ENCODE measurements at places on chromosomes 7 and 10. TPM values are rescaled to one million over a fixed set of nuclear protein-coding genes. Genes with fewer than 3 reads are reported as not detected.
A peak's percentile ranks its signal among the peaks of the same experiment; 100 is the strongest.

Gene HYAL4
- 0.54 TPM for total RNA-seq

GRCh38 chr7:74545921-74546320, 92.2 kb downstream of the GTF2IRD1 start:
- no peak for DNase-seq

GRCh38 chr7:1632916-1633785, 36.9 kb upstream of the ELFN1 start:
- DNase-seq: no peak

DNA sequence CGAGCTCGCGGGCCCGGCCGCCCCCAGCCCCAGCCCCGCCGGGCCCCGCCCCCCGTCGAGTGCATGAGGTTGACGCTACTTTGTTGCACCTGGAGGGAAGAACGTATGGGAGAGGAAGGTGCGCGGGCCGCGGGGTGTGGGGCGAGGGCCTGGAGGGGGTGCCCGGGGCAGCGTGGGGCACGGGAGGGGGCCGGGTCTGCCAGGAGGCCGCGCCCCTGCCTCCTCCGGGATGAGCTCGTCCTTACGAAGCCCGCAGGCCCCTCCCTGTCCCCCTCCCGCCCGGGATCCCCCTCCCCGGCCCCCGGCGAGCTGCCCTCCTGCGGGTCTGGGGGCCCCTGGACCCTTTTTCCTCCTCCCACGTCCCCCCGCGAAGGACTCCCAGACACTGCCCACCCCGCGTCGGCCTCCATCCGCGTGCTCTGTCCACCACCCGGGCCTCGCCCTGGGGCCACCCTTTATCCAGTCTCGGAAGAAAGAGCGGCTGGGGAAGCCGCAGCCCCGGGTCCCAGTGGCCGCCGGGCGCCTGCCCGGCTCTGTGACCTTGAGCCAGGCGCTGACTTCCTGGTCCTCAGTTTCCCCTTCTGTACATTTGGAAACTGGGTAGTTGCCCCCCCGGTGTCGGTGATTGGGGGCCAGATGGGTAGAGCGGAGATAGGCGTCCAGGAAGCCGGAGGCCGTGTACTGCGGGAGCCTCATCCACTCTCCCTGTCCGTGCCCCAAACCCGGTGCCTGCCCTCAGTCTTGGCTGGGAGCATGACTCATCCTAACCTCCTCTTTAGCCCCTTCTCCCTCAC, 521 bp downstream of the LIMK1 start:
- DNase-seq: peak; percentile 70

- no peak for DNase-seq
Observed at GRCh38 chr10:48240196-48240595, 34.3 kb downstream of the FRMPD2 start.

DNA sequence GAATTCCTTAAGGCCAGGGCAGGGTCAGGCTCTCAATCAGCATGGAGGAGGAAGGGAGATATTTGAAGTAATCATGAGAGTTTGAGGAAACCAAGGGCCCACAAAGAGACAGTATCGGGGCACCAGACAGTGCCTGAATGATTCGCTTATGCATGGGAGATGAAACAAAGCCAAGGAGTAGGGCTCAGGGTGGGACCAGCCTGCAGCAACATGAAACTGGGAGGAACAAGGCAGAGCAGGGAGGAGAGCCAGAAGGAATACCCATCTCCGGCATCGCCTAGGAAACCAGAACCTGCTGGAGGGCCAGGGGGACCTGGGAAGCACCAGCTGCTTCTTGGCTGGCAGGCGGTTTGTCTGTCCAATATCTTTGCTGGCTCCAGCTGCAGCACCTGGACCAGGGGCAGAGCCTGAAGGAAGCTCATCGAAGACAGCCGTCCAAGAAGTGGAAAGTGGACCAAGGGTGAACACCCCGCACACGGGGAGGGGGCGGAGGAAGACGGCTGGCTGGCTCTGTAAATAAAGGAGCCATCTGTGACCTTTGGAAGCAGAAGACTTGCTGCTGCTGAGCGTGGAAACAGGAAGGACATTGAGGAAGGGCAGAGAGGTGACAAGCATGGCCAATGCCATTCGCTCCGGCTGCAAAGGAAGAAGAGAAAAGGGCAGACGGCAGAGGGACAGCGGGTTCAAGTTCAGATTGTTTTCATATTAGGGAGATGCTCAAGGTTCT, 34.4 kb upstream of the ECHDC3 start:
- DNase-seq: no peak

GRCh38 chr10:113933894-113934532, 79.6 kb downstream of the NHLRC2 start:
- DNase-seq: no peak

DNA sequence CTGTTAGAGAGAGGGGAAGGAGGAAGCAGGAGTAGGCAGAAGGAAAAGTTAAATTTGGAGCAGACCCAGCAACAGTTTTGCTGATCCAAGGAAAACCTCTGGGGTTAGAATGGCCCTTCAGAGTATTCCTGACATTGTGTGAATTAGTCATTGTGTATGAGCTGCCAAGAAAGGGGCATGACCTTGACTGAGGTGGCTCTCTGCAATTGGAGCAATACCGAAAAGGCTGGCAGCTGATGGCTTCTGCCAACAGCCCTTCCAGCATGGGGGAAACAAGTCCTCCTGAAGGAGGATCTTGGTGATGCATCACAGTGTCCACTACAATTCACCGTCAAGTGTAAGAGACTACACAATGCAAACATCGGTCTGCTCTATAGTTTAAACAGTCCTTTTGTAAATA, 20.6 kb upstream of the WASL start:
- no peak for DNase-seq

Gene RTKN2
- 8.5 TPM for total RNA-seq

Gene GPR15LG
- total RNA-seq: not detected

Gene DNA2
- total RNA-seq: 28.4 TPM

DNA sequence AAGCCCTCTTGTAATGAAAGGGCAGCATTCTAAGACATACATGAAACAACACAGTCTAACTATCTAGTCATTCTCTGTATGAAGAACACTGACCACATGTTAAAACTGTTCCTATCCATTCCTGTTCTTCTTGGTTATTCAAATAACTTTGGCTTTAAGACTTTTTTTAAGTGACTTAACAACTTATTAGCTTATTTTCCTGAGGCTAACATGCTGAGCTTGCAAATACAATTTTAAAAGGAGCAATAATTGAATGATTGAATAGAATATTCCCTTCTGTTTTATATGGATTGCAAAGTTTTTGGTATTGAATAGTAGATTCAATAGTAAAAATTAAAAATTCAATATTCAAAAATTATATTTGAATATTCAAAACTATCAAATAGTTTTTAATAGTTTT, 92.3 kb downstream of the HTR5A start:
- no peak for DNase-seq

DNA sequence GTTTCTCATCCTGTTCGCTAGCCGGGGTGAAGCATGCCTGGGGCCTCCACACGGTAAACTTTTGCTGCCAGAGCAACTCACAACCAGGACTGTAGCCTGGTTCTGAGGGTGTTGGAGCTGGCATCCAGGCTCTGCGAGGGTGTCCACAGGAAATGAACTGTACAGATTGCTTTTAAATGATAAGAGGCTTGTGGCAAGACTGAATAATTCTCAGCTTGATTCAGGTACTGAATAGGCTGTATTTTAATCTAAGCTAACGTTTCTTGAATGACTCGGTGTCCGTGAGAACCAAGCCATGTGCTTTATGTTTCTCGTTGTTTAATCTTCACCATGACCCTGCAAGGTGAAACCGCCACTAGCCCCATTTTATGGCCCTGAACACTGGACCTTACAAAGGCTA, 49.3 kb downstream of the EEPD1 start:
- DNase-seq: no peak

Gene MORN4
- total RNA-seq: 1.2 TPM

Gene LBX1
- not detected for total RNA-seq

DNA sequence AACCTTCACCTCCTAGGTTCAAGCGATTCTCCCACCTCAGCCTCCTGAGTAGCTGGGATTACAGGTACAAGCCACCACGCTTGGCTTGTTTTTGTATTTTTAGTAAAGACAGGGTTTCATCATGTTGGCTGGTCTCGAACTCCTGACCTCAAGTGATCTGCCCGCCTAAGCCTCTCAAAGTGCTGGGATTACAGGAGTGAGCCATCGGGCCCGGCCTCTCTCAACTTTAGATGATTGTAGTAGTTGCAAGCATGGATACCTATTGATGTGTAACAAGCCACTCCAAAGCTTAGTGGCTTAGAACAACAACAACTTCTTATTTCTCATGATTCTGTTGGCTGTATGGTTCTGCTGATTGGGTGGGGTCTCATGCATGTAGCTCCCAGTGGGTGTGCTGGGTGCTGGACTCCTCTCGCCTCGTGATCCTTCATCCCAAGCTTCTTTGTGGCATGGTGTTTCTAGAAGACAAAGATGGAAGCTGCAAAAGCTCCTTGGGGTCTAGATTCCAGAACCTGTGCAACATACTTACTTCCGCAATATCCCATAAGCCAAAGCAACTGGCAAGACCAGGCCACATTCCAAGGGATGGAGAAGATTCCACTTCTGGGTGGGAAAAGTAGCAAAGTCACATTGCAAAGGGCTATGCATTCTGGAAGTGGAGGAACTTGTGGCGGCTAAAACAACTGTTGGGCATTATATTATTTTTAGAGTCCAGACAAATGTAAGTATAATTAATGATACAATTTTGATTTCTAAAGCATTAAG, 37.9 kb downstream of the SKIDA1 start:
- no peak for DNase-seq

- peak; percentile 20 for DNase-seq
Observed at GRCh38 chr7:17010637-17011300, 129.0 kb upstream of the AGR3 start.

DNA sequence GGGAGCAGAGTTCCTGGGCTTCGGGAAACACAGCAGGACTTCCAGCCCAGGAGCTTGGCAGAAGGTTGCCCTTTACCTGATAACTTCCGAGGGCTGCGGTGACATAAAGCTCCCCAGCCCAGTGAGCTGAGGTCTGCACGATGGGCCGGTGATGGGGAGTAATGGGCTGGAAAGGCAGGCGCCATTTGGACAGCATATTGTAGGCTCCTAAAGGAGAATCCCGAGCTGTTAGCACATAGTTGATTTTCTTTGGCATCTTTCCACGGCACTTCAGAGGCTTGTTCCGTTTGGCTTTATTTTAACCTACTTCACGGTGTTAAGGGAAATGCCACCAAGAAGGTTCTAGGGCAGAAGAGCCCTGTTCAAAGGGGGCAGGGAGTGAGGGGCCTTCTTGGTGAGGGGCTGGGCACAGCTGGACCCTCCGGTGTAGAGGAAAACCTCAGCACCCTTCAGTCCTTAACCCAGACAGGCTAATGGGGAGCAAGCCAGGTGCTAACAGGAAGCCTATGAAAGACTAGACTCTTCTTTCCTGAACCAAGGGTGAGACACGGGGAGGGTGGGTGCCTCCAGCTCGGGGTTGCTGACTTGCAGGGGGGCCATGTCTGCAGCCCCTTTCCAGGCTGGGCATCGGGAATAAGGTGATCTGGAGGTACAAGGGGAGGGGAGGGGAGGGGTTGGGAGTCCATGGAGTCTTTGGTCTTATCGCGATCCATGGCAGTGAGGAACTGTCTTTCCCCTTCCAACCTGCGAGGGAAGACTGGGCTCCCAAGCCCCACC, 347.7 kb downstream of the GLRX3 start:
- DNase-seq: no peak

DNA sequence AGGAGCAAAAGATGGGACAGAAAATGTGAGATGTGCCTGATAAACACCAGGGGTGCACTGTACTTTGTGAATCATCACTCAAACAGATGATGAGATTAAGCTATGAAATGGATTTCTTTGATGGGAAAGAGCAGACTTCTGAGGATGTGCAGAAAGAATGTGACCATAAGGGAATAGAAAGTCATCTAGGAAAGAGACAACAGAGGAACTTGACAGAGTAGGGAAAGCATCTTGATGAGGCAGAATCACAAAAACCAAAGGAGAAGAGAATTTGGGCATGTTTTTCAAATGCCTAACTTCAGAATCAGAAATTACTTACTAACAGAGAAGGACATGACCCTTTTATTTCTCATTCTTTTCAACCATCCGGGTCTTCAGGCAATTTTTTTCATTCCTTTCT, 82.4 kb upstream of the LRRTM3 start:
- DNase-seq: no peak

DNA sequence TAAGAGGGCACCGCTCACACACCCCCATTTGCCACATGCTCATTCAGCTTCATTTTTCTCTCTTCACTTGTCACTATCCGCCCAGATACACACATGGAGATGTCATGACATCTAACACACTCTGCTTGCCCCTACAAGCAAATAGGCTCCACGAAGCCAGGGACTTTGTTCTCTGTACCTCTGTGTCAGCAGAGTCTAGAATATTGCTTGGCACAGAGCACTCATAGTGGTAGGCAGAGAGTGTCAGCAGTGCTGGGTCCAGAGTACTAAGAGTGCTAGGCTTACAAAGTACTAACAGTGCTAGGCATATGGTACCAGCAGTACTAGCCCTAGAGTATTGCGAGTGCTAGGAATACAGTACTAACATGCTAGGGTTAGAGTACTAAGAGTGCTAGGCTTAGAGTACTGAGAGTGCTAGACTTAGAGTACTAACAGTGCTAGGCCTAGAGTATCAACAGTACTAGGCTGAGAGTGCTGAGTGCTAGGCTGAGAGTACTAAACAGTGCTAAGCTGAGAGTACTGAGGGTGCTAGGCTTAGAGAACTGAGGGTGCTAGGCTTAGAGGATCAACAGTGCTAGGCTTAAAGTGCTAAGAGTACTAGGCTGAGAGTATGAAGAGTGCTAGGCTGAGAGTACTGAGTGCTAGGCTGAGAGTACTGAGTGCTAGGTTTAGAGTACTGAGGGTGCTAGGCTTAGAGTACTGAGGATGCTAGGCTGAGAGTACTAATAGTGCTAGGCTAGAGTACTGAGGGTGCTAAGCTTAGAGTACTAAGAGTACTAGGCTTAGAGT, 166.1 kb downstream of the PRKAG2 start:
- DNase-seq: no peak

DNA sequence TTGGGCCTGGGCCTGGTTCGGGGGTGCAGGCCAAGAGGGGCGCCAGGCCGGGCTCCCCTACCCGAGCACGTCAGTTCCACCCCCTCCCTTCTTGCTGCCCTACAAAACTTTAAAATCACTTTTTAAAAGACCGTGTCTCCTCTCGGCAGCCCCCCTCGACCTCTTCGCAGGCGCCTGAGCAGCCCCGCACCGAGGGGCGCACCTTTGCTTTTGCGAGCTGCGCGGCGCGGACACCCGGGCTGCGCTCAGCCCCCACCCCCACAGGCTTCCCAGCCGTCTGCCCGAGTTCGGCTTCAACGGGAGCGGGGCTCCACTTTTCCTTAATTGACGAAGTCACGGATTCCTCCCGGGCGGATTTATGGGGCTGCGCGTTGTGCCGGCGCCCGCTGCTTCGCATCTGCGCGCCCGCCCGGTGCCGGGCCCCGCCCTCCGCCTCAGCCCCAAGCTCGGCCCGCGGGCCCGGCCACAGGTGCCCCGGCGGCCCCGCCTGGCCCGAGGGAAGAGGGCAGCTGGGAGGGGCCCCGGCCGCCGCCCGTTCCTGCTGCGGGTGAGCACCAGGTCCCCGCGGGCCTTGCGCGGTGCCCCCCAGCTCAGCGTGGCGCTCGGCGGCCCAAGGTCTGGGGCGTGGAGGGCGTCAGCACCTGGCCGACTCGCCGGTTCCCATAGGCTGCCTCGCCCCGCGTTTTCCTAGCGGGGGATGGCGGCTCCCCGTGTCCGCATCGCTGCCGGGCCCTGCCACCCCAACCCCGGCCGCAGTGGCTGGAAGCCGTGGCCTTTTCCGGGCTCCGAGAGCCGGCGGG, 10.8 kb upstream of the MNX1 start:
- DNase-seq: no peak

Gene C7orf33
- not detected for total RNA-seq

Gene HKDC1
- total RNA-seq: 10.9 TPM

Gene AOAH
- total RNA-seq: 13.3 TPM

Gene TCERG1L
- not detected for total RNA-seq

GRCh38 chr10:49353026-49353894, 42.6 kb downstream of the DRGX start:
- no peak for DNase-seq

All from activated CD4-positive, alpha-beta T cell treated with anti-CD3 and anti-CD28 coated beads, Interleukin-2, amount 10 ng/mL, durations not matched to agents 7 days and 5 days (primary cell).